Fibroblast of gingiva (primary cell): ENCODE measurements at places on chromosomes 7 and 10.

DNA sequence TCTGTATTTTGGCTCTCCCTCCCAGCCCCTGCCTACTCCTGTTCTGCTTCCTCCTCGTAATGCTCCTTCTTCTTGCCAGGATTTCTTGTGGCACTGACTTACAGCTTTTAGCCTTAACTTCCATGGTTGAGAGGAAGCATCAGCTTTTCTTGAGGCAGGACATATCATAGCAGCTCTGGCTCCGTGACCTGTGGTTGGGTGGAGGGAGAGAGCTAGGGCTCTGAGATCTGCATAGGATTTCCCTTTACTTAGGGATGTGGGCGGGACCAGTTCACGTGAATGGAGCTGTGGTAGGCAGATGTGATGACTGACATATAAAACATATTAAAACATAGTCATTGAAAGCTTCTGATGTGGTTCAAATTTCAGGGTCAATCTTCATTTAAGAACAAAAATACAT, 10.6 kb upstream of the RAB11FIP2 start:
- no peak for DNase-seq

DNA sequence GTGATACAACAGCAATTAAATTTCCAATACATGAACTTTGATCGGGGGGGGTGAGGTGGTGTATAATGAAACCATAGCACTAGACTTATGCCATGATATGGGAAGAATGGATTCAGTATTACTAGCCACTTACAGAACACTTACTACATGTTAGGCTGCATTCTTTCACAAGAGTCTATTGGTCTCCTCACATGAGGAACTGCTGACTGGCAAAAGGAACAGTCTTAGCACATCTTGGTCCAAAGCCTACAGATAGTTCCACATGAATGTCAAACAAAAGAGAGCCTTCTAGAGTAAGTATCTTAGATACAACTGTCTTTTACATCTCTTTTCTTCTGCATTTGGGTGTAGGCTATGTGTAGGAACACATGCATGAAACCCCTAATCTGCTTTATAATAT, 115.9 kb upstream of the DNAJB12 start:
- no peak for DNase-seq

- peak; percentile 3 for DNase-seq
These were observed 47.4 kb downstream of the ORC5 start for GRCh38 chr7:104160375-104160774.

DNA sequence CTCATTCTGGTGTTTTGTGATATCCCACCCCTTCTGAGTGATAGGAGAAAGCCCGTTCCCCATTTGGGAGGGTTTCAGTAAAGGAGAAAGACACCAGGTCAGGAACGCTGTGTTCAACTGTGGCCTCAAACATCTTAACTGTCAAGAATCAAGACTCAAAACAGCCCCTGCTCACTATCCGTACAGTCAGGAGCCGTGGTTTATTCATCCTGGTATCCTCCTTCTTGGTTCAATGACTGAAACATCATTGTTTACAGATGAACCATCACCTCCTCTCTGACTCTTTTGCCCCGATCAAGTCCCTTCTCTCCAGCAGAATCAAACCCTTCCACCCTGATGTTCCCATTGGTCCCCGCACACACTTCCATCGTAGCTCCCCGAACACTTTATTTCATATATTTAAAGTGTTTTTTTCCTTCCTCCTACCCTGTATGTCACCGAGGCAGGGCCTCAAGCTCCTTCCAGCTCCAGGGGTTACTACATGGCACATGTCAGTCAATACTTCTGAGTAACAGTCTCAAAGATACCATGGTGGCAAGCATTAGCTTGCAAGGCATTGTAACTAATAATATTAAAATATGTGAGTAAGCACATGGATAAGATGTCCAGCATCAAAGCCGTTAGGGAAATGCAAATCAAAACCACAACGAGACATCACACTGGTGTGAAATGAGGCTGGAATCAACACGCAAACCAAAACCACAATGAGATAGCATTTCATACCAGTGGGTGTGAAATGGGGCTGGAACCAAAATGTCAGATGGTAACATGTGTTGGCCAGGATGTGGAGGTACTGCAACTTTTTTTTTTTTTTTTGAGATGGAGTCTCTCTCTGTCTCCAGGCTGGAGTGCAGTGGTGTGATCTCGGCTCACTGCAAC, 124.7 kb upstream of the C1QL3 start:
- DNase-seq = no peak

DNA sequence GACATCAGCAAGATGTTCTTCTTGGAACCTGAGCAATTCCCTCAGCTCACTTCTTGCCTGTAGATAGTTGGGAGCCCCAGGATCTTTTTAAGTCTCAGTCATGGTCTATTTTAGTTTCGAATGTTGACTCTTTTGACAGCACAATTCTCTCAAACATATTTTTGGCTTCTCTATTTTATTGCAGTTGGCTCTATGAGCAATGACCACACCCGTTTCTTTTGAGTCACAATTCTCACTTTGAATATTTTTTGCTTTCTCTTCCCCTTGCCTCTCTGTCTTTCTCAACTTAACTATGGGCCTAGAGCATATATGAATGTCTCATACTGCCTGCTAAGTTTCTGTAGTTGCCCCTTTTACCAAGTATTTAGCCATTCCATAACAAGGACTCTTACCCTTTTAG, 222.8 kb downstream of the PTN start:
- DNase-seq = no peak

DNA sequence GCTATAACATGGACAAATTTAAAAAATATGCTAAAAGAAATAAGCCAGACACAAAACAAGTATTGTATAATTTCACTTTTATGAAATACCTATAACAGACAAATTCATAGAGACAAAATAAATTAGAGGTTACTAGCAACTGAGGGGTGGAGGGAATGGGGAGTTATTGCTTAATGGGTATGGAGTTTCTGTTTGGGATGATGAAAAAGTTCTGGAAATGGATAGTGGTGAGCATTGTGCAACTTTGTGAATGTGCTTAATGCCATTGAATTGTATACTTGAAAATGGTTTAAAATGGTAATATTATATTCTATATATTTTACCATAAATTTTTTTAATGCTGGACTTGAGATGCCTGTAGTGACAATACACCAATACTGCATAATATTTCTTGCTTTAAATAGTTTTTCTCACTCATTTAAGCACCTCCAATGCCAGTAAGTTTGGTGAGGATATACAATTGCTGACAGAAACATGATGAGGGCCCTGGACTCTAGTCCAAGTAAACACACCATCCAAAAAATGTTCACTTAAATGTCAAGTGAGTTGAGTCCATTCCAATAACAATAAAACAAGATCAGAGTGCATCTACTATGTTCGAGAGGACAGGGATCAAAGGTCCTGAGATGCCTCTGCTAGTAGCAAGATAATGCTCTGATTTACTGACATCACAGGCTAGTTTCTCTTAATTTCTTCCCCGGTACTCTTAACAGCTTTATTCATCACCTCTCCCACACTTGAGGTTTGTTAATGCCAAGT, 71.9 kb downstream of the NT5C2 start:
- DNase-seq = peak; percentile 86

DNA sequence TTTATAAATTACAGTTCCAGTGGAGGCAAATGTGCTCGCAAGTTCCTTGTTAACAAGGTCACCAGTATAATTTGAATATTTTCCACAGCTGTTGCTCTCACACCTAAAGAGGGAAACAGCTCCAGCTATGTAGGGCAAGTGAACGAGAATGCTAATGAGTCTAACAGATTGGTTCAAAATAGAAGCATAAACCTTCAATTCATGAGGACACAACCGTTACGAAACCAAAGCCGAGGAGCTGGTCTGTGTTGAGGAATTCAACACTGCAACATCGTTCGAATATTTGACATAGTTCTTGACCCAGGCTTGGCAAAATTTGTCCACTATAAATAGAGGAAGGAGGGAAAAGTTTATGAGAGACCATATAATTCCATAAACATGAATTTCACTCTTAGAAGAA, 161.3 kb downstream of the KLF6 start:
- DNase-seq = peak; percentile 89

DNA sequence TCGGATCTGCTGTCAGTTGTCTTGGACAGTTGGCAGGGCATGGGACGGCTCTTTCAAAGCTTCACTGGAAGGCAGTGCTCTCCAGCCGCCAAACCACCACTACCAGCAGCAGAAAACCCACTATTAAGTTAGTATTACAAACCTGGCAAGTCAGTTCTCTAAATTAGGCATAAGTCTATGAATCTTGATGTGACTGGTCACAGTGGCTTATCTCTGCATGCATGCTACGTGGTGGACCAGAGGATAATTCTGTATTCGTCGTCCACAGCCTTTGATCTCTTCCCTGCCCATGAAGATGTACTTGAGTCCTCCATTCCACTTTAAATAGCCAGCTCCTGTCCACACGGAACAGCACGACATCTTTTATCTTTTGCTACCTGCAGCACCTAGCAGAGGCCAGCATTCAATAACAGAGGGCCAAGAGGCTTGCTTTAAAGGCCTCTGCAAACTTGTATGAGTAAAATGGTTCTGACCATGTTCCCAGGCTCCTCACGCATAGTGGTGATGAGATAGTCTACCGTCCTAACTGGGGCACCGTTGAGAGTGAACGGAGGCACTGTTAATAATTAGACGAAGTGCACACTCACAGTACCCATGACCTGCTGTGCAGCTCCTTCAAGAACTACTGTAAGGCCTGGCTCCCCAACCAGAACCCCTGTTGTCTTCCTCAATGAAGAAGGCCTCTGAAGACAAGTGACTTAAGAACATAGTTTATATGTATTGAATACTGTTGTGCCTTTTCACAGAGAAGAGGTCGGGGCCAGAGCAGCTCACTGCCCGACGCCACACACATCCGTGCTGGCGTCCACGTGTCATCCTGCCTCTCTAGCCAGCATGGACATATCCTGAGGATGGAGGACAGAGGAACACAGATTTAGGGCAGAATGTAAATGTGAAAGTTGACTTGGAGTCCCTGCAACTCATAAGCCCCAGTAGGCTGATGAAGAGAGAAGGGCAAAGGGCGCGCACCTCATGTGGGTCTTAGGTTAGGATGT, 1.0 kb downstream of the GPR146 start:
- DNase-seq = no peak

GRCh38 chr7:47380325-47381133, 201.4 kb downstream of the TNS3 start:
- DNase-seq = no peak

- no peak for DNase-seq
These were observed 3.3 kb downstream of the TMEM229A start for GRCh38 chr7:124029396-124030188.

DNA sequence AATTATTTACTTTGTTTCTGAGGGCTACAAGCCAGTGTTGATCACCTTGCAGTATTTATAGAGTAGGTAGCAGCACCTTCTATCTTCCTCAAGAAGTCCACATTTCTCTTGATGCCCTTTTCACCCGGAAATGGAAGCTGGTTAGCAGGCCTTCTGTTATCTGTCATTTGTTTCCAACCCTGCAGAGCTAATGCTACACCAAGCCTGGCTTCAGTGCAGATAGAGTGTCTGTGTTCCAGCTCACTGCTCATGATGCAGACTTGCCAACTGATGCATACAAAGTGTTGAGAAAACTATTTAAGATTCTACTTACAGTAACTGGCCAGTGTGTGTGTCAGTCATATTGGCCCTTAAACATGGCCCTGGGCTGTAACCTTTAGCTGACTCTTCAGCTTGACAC, 301.0 kb downstream of the LHFPL3 start:
- no peak for DNase-seq

DNA sequence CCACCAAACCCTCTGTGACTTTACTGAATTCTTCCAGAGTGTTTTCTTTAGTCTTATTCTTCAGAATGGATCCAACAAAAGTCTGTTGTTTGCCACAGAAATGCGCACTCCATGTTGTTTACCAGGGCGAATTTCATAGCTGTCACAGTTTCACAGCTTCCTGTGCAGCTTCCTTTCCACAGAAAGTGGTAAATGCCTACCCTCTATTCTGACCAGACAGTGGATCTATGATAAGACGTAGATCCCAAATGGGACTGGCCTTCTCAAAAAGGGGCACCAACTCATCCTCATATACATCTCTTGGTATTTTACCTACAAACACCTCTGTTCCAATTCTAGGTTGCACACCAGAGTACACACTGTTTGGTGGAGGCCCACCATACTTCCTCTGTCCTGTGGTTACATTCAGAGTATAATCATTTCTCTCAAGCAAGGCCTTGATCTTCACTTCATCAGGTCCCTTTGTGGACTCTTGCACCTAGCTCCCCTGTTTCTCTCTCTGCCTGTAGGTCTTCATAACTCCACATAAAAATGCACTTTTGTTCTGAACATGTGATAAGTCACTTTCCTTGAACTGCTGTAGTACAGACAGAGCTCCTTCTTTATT, 91.7 kb downstream of the MLLT10 start:
- no peak for DNase-seq

GRCh38 chr7:70553364-70553763, 578.6 kb upstream of the GALNT17 start:
- no peak for DNase-seq

GRCh38 chr10:25209618-25210017, 34.8 kb downstream of the GPR158 start:
- DNase-seq = no peak

DNA sequence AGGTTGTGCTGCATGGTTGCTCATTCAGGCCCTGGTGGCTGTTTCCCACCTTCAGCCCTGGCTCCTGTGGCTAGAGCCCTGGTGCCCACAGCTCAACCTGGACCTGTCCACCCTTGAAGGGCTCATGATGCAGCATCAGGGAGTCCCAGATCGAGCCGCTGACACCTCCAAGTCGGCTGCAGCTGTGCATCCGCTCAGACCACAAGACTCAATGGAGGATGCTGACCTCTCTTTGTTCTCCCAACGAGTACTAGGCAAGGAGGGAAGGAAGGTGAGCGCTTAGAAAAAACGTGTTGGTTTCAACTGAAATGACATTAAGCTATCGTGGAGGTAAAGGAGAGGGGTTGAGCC, 9.5 kb upstream of the C10orf95 start:
- no peak for DNase-seq

DNA sequence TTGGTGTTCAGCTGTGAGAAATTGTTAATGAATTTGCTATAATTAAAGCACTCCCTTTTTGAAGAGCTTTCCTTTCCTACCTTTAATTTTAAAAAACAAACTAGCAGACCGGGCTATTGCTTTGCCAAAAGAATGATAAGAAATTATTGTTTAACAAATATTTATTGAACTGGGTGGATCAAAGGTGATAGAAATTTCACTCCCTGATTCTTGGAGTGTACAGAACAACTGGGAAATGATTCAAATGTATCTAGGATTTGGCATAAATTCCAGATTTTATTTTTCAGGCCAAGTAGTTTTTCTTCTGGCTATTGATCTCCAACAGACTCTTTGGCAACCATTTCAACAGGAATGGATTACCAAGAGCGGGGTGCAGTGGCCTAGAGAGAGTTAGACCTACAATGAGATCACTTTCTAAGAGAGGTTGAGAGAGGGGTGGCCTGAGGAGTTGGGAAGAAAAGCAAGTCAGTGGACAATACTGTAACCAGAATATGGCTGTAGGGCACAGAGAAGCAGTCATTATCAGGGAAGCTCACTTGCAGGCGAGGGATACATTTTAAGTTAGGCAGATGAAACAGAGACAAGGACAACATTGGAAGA, 71.9 kb downstream of the PLXDC2 start:
- DNase-seq = no peak

DNA sequence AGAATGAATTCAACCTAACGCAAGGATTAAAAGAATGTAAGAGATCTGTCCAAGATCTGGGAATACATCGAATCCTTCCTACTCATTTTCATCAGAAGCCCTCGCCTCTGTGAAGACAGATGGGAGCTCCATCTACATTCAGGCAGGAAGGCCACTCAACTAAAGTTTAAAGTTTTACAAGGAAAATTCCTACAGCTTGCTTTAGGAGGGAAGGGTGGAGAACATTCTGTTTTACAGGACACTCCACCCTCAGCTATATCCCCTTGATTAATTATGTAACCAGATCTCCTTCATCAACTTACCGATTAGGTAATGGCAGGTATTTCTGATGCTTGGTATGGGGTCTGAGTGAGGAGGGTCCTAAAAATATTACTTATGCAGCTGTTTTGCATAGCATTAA, 5.6 kb upstream of the AHR start:
- no peak for DNase-seq
